ENCODE measurements at places on chromosomes 12 and 14. TPM values are rescaled to one million over a fixed set of nuclear protein-coding genes. Genes with fewer than 3 reads are reported as not detected.

DNA sequence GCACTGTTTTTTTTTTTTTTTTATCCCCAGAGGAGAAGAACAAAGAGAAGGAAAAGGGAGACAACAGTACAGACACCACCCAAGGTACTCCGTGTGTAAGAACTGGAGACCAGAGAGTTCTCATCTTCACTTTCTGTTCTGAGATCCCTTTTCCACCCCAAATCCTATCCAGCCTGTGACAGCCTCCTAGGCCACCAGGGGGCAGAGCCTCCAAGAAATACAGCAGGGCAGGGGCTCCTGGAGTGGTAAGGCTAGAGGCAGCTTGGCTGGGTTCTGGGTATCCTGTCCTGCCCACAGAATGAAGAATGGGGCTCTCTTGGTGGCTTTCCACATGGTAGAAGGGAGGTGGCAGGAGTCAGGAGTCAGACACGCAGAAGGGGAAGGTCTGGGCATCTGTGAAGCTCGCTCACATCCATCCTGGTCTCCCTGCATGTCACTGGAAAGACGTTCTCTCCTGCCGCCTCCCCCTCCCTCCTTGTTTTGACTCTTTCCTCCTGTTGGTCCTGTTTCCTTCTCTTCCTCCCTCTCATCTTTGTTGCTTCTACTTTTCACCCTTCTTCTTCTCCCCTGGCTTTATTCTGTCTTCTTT lies 12.0 kb downstream of the CLSTN3 start:
- DNase-seq: no peak
- H3K27me3 ChIP-seq: no peaks in the 10 kb centered on the region
- H3K4me1 ChIP-seq: no peaks in the 10 kb centered on the region
- H3K36me3 ChIP-seq: no peaks in the 10 kb centered on the region

NFATC4 gene
- total RNA-seq: 121 TPM

- H3K27ac ChIP-seq: no peak overlapping the region
- no peaks in the 10 kb centered on the region for H3K27me3 ChIP-seq
- H3K4me1 ChIP-seq: no peaks in the 10 kb centered on the region
- no peak overlapping the region for H3K4me3 ChIP-seq
- H3K36me3 ChIP-seq: no peaks in the 10 kb centered on the region
- no peak for DNase-seq
These were observed 85.1 kb upstream of the NAV3 start for GRCh38 chr12:77745624-77746023.

C1RL gene
- 82.0 TPM for total RNA-seq

DNA sequence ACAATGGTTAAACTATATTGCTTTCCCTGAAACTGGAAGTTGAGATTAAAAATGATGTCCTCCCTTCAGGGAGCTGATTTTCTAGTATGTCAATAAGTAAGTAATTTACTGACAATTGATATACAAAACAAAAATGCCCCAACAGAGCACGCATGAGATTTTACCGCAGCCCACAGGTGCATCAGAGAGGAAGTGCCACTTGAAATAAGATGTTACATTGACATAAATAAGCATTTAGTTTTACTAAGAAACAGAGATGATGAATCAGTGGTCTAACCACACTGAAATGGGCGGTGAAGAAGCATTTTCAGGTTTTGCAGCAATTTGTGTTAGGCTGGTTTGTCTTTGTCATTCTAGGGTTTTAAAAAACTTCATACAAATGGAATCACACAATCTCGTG lies 8.8 kb upstream of the CLECL1 start:
- no peaks in the 10 kb centered on the region for H3K36me3 ChIP-seq
- H3K4me3 ChIP-seq: no peak overlapping the region
- H3K27me3 ChIP-seq: no peaks in the 10 kb centered on the region
- H3K4me1 ChIP-seq: no peaks in the 10 kb centered on the region
- DNase-seq: no peak
- no peak overlapping the region for H3K27ac ChIP-seq

DNA sequence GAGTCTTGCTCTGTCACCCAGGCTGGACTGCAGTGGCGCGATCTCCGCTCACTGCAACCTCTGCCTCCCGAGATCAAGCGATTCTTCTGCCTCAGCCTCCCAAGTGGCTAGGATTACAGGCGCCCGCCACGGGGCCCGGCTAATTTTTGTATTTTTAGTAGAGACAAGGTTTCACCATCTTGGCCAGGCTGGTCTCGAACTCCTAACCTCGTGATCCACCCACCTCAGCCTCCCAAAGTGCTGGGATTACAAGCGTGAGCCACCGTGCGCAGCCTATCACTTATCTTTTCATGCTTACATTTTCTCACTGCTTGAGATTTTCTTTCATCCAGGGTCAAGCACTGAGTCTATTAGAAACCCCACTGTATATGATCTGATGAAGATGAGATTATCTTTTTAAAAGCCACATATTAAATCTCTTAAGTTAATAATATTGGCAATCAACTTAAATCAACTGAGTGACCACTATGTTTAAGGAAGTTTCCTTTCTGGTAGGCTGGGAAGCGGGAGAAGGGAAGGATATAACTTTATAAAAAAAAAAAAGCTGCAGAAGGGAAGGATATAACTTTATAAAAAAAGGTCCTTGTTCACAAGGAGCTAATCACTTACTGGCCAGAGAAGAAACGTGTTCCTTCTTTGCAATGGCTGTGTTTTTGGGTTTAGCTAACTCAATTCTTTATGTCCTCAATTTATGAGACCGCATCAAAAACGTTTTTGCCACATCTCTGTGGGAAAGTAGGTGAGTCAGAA lies 1.3 kb upstream of the MDM2 start:
- no peaks in the 10 kb centered on the region for H3K36me3 ChIP-seq
- H3K27ac ChIP-seq: no peak overlapping the region
- no peaks in the 10 kb centered on the region for H3K27me3 ChIP-seq
- H3K4me1 ChIP-seq: no peaks in the 10 kb centered on the region
- no peak overlapping the region for H3K4me3 ChIP-seq

MFAP5 gene
- 59.7 TPM for total RNA-seq

- no peaks in the 10 kb centered on the region for H3K36me3 ChIP-seq
- H3K27ac ChIP-seq: peak overlapping the region; percentile 87
- H3K27me3 ChIP-seq: no peaks in the 10 kb centered on the region
- H3K4me1 ChIP-seq: peaks cover 2% of the 10 kb centered on the region
- peak overlapping the region; percentile 98 for H3K4me3 ChIP-seq
These were observed 891 bp downstream of the PLEKHA5 start for GRCh38 chr12:19130224-19131024.

- H3K27ac ChIP-seq: no peak overlapping the region
- H3K36me3 ChIP-seq: no peaks in the 10 kb centered on the region
- no peak overlapping the region for H3K4me3 ChIP-seq
These were observed 61.7 kb downstream of the LRFN5 start for GRCh38 chr14:41668356-41668755.

LMNTD1 gene
- total RNA-seq: not detected

CAPZA3 gene
- not detected for total RNA-seq

All from aorta (tissue), 5 donors.